Activated naive CD8-positive, alpha-beta T cell treated with anti-CD3 and anti-CD28 coated beads, Interleukin-2, amount 50 U/mL, for 16 hours (primary cell): ENCODE measurements at places on chromosomes 5 and 9.

- DNase-seq, result no peak
Observed at GRCh38 chr5:35785601-35786085, 71.0 kb upstream of the IL7R start.

- DNase-seq, result no peak
Observed at GRCh38 chr9:95131023-95131943, 186.2 kb downstream of the FANCC start.

DNA sequence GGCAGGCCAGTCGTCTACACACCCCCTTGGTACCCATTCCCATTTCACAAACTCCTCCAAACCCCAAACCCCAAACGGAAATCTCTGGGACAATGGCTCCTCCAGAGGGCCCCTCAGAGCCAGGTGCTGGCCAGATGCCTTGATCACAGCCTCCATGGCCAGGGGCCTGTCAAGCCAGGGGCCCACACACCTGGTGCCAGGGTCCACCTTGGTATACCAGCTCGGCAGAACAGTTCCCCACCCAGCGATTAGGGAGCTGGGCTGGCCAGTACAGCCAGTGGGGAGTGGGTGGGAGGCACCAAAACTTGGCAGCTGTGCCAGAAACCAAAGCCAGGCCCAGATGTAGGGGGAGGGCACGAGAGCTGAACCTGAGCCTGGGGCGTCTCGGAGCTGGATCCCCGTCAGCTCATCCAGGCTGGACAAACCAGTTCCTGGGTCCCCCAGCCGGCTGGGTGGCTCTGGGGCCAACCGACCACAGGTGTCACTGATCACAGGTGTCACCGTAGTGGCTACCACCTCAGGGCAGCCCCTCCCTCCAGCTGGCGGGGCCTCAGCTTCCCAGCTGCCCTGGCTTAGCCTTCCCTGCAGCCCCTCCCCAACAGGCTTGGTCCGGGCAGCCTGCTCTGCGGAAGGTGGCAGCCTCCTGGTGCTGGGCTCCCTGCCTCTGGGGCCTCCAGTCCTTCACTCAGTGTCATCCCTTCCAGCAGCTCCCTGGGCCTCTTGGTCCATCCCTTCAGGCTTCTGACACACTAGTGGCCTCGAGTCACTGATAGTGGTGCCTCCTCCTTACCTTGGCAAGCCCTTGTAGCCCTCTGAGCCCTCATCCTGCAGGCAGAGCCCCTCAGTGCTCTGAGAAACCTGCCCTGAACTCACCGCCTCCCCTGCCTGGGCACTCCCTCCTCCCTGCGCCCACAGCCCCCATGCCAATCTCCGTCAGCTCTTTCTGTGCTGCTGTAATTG, 6.6 kb upstream of the RMND5B start:
- DNase-seq, result no peak

- no peak for DNase-seq
Observed at GRCh38 chr5:96326902-96327301, 106.1 kb downstream of the PCSK1 start.

- DNase-seq, result no peak
Observed at GRCh38 chr5:149433524-149434131, 54.5 kb upstream of the IL17B start.

- no peak for DNase-seq
Observed at GRCh38 chr9:14488421-14489190, 174.7 kb upstream of the NFIB start.

- no peak for DNase-seq
Observed at GRCh38 chr9:87108661-87109060, 161.4 kb upstream of the GAS1 start.
